Fibroblast of skin of right biceps (primary cell): ENCODE measurements at places on chromosomes 6 and 20.
A peak's percentile ranks its signal among the peaks of the same experiment; 100 is the strongest.

DNA sequence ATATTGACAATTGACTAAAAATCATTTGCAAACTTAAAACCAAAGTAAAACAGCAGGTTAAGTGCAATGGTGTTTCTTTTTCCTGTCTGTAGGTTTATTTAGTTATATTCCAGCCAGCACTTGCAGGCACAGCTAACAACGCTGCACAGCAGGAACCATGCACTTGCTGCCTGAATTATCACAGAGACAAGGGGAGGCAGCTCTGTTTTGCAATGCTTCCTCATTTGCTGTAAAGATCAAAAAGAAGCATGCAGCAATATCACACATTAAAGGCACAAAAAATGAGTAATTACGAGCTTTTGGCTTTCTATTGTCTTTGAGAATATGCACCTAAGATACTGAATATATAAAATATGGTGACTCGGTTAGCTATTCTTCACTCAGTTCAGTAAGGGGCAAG, 241.9 kb downstream of the EPHA7 start:
- DNase-seq = no peak

GRCh38 chr6:124917769-124918168, 44.5 kb upstream of the RNF217 start:
- DNase-seq = no peak

DNA sequence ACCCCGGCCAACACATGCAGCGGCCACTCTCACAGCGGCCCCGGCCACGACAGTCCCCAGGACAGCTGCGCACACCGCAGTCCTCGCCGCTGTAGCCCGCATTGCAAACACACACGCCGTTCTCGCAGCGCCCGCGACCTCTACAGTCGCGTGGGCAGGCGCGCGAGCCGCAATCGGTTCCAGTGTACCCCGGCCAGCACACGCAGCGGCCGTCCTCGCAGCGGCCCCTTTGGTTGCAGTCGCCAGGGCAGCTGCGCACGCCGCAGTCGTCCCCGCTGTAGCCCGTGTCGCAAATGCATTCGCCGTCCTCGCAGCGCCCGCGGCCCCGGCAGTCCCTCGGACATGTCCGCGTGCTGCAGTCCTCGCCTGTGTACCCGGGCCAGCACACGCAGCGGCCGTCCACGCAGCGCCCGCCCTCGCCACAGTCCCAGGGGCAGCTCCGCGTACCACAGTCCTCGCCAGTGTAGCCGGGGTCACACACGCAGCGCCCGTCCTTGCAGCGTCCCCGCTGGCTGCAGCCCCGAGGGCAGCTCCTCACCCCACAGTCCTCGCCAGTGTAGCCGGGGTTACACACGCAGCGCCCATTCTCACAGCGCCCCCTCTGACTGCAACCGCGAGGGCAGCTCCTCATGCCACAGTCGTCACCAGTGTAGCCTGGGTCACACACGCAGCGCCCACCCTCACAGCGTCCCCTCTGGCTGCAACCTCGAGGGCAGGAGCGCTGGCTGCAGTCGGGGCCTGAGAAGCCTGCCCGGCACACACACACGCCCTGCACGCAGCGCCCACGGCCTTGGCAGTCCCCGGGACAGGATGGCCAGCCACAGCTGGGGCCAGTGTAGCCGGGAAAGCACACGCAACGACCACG, 12.5 kb downstream of the TNXB start:
- no peak for DNase-seq

GRCh38 chr6:125818772-125819260, 28.1 kb downstream of the NCOA7 start:
- no peak for DNase-seq

GRCh38 chr6:129490521-129491255, 219.3 kb downstream of the ARHGAP18 start:
- DNase-seq = peak; percentile 98

GRCh38 chr20:55535366-55535765, 470.0 kb downstream of the CBLN4 start:
- DNase-seq = no peak

GRCh38 chr6:2109796-2110195, 135.6 kb downstream of the GMDS start:
- no peak for DNase-seq

DNA sequence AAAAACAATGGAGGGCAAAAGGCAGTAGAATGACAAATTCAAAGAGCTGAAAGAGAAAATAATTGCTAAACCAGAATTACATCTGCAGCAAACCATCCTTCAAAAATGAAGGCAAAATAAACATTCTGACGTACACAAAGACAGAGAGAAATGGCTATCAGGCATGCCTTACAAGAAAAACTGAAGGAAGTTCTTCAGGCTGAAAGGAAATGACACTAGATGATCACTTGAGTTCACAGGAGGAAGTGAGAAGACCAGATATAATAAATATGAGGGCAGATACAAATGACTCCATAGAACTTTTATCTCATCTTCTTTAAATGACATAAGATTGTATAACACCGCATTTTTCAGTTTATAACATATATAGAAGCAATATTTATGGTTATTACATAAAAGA, 30.0 kb downstream of the DZANK1 start:
- DNase-seq = no peak

GRCh38 chr6:4581468-4582385, 194.5 kb upstream of the CDYL start:
- peak; percentile 93 for DNase-seq

DNA sequence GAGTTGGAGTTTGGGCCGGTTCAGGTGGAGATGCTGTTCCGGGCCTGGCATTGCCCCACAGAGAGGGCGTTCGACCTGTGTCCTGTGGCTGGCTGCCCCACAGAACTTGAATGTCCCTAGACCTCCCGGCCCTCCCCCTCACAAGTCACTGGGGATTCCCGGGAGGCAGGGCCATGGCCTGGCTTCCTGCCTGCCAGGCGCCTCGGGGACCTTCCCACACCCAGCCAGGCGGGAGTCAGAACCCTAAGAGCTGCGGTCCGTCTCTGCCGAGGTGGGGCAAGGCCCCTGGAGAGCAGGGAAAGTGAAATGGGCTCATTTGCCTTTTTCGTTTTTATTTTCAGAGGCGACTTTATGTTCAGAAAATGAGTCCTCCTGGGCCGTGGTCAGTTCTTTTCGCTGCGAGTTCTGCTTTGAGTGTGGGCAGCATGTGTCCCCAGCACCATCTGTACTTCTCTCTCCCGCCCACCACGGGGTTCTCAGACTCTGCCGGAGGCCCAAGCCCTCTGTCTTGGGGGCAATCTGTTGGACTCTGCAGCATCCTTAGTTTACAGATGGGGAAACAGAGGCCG, 8.5 kb downstream of the RBM38 start:
- DNase-seq = no peak

DNA sequence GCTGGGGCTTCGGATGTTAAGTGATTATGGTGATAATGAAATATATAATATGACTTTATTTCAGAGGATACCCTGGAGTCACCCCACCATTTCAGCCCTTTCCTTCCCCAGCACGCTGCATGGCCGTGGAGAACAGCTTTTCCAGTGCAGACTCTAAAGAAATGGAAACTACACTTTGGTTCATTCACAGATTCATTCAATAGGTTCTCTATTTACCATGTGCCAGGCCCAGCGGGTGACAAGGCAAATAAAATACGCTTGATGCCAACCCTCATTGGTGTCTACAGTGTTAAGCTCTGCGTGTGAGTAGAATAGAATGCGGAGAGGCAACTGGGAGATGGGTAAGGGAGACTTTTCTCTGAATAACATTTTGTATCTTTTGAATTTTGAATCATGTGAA, 89.7 kb downstream of the TCP11 start:
- no peak for DNase-seq

GRCh38 chr6:145836170-145836569, 21.6 kb upstream of the FBXO30 start:
- DNase-seq = peak; percentile 69

DNA sequence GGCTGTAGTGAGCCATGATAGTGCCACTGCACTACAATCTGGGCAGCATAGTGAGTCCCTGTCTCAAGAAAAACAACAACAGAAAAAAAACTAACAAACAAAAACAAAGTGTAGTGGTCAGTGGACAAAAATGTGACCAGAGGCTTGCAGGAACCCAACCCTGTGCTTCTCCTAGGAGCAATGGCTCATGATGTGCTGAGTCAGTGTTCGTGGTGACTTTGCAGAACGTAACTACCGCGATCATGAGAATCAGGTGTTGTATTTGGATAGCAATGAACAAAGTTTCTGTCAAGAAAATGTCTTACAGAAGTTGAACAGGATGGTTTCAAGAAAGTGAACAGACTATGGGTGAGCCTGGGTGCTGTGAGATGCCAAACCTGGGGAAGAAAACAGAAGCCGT, 18.5 kb upstream of the FOXC1 start:
- no peak for DNase-seq

GRCh38 chr20:6269168-6269873, 146.5 kb upstream of the FERMT1 start:
- no peak for DNase-seq

DNA sequence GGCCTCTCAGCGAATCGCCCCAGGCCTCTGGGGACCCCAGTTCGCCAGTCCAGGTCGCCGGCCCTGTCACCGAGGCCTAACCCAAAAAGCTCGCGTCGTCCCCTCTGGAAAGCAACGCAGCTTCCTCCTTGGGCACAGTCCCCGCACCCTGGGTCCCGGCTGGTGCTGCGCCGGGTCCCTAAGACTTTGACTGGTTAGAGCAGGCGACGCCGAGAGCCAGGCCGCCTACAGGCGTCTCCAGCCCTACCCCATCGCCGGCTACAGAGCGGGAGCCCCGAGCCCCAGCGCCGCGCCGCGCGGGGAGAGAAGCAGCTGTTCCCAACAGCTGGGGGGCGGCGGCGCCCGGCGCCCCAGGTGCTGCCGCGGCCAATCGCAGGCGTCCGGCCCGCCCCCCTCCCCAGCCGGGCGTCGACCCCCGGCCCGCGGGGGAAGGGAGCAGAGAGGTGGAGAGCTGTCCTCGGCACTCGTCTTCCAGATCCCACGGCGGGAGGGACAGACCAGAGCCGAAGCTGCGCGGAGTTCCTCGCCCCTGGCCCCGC, 540 bp upstream of the RBM24 start:
- peak; percentile 42 for DNase-seq

GRCh38 chr6:90148867-90149266, 147.8 kb downstream of the BACH2 start:
- no peak for DNase-seq

GRCh38 chr6:124355146-124355545, 551.5 kb downstream of the NKAIN2 start:
- no peak for DNase-seq

- peak; percentile 12 for DNase-seq
These were observed 14.2 kb upstream of the FAM162B start for GRCh38 chr6:116779573-116780164.

GRCh38 chr6:45533386-45533785, 155.7 kb upstream of the SUPT3H start:
- DNase-seq = no peak

DNA sequence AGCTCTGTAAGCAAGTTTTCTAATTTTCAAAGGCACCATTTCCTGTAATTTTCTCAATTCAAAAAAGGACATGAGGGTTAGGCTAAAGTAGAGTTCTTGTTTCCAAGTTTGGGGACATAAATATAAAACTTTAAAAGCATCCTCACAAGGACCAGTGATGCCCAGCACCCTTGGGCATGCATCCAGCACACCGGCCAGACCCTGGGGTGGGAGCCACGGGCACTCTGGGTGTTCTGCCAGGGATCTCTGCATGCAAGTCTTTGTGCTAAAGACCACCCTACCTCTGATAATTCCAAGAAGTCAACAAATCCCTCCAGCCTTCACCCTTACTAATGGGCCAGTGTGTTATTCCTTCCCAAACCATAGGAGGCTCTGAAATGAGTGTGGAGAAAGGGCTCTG, 46.5 kb downstream of the PLCG1 start:
- no peak for DNase-seq

DNA sequence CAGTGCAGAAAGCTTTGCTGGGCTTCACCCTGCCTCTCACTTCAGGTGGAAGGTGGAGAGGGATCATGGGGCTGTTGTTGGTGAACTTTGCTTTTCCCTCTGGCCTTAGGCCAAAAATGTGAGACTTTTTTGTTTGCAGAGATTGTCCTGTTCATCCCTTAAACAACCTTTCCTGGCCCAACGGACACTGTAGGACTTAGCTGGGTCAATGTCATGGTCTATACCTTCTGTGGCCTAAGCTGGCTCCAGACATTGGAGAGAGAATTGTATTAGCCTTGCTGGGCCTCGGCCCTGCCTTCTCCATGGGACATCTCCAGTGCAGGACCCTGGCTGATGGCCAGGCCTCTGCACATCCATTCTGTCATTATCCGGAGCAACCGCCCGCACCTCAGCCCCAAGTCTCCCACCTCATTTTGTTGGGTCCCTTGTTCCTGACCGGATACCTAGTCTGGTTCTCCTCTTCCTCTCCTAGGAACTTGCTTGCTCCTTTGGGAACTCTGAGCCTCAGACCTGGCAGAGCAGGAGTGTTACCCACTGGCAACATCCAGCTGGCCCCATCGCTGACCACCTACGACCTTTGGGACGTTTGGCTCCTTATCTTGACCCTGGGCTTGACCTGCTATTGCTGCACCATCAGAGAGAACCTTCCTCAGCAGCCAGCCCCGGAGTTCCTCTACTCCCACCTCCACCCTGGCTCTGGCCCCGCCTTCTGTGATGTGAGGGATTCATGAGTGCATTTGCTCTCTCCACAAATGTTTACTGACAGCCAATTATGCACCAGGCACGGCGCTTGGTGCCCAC, 128.2 kb downstream of the BANF2 start:
- no peak for DNase-seq

- no peak for DNase-seq
These were observed 753 bp downstream of the RSPH9 start for GRCh38 chr6:43645613-43645964.

GRCh38 chr20:18066421-18067333, 9.0 kb upstream of the OVOL2 start:
- DNase-seq = no peak

DNA sequence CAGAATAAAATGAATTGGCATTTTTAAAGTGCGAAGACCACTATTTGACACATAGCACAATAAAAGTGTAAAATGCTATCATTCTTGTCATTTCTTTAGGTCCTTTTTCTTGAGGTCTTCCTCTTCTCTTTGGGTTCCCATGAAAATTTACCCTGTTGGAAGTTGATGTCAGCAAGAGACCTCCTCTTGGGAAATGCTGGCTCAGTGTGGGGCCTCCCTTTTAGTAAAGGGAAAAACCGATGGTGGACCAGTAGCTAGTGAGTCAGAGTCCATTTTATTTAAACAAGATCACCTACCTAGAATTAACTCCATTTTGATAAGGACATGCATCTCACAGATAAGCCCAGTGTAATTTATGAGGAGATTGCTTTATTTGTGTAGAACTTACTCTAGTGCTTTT, 37.7 kb upstream of the HLA-C start:
- DNase-seq = no peak

GRCh38 chr20:3980260-3981131, 34.9 kb downstream of the RNF24 start:
- peak; percentile 39 for DNase-seq

DNA sequence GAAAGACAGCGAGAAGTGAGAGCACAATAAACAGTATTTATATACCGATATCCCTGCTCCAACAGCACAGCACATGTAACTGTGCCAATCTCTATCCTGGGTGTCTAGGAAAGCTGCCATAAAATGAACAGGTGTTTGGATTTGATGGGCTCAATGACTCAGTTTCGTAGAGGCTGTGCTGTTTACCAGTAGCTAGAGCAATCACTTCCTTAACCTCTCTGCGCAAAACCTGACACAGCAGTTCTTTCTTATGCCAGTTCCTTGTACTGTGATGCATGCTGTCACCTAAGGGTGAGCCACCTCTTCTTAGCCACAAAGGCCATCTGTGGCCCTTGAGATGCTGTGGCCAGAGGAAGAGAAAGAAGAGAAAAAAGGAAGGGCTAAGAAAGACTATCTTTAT, 59.3 kb downstream of the SHPRH start:
- no peak for DNase-seq
